Vagina (tissue), 2 donors: ENCODE measurements at places on chromosomes 7 and 10. TPM values are rescaled to one million over a fixed set of nuclear protein-coding genes. Genes with fewer than 3 reads are reported as not detected.

- DNase-seq, result no peak
Measured at GRCh38 chr10:111139567-111139966, 62.7 kb downstream of the ADRA2A start.

GRCh38 chr10:127887541-127888415 lies 5.0 kb downstream of the CLRN3 start:
- peak; percentile 82 for DNase-seq

The DENND2A gene
- 17.4 TPM for total RNA-seq

- DNase-seq, result no peak
Measured at GRCh38 chr10:79446758-79447084, 1.3 kb upstream of the ZCCHC24 start.

DNA sequence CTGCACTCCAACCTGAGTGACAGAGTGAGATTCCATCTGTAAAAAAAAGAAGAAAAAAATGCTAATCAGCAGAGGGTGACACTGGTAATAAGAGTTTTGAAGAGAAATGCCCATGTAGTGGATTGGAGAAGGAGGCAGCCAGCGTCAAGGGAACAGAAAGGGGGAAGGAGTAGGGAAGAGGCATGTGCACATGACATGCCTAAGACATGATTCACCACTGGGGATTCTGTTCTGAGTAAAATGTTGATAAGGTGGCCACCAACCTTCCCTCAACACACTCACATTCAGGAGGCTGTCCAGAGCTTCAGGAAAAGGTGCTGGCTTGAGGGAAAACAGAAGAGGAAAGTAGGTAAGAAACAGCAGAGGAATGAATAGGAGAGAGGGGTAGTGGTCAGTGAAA lies 39.9 kb downstream of the AKR1D1 start:
- DNase-seq, result no peak

The MMP21 gene
- total RNA-seq, result not detected

- no peak for DNase-seq
Measured at GRCh38 chr10:8066124-8066523, 11.6 kb downstream of the GATA3 start.

- no peak for DNase-seq
Measured at GRCh38 chr10:125979976-125980375, 83.6 kb downstream of the FANK1 start.

The LLCFC1 gene
- not detected for total RNA-seq

- no peak for DNase-seq
Measured at GRCh38 chr7:157679607-157680006, 342.8 kb downstream of the DNAJB6 start.

- DNase-seq, result no peak
Measured at GRCh38 chr7:129465080-129465479, 30.8 kb downstream of the STRIP2 start.

DNA sequence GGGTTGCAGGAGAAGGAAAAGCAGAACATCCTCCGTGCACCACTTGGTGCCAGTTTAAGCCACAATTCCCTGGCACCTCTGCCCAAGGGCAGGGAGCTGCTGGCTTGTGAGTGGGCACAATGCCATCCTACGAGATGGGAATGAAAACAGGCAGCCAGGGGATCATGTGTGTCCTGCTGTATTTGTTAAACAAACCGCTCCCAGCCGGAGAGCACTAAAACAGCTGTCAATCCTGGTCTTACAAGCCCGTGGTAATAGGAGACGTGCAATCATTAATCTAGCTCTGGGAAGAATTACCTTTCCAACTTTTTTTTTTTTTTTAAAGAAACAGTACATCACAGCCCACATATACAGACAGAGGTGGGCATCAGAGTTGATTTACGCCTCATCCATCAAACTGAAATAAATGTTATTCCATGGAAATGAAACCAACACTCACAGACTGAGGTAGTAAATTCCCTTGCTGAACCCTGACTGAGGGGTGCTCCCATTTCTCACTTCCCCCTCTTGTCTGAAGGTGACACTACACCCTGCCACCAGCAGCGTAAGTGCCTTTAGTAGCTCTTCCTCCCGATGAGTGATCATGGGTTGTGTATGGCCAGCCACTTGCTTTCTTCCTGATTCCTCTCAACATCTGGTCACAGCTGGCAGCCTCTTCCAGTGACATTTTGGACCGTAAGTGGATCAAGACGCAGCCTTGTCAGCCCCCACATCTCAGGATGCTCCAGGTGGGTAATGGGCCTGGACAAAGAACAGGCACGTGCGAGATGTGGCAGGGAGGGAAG lies 143.8 kb downstream of the TEX36 start:
- DNase-seq, result no peak

The PRPS1L1 gene
- not detected for total RNA-seq

The AGR3 gene
- total RNA-seq, result not detected

The PIK3CG gene
- total RNA-seq, result 4.4 TPM

DNA sequence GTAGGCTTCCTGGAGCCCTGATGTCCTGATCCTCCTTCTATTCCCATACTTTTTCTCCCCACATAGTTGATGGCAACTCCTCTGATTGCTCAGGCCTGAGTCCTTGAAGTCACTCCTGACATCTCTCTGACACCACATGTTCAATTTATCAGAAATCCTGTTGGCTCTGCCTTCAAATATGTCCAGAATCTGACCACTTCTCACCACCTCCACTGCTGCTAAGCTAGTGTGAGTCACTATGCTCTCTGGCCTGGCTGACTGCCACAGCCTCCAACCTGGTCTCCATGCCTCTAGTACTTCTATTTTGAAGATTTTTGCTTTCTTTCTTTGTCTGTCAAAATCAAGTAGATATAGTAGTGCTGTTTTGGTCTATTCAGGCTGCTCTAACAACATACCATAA lies 53.0 kb downstream of the TMEM229A start:
- DNase-seq, result no peak

DNA sequence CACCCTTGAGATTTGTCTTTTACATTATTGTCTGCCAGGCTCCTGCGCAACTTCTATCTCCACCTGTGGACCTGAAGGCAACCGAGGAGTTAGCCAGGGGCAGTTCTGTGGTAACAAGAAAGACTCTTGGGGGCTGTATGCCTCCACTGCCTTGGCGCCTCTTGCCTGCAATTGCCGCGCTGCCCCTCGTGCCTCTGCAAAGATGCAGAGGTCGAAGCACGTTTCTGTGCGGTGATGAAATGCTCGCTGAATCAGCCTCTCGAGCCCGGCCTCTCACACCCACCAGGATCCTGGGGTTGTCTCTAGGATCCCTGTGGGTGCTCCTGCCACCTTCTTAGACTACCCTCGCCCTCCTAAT lies 486 bp upstream of the LHFPL3 start:
- DNase-seq, result no peak

The GPR15LG gene
- 98.0 TPM for total RNA-seq

DNA sequence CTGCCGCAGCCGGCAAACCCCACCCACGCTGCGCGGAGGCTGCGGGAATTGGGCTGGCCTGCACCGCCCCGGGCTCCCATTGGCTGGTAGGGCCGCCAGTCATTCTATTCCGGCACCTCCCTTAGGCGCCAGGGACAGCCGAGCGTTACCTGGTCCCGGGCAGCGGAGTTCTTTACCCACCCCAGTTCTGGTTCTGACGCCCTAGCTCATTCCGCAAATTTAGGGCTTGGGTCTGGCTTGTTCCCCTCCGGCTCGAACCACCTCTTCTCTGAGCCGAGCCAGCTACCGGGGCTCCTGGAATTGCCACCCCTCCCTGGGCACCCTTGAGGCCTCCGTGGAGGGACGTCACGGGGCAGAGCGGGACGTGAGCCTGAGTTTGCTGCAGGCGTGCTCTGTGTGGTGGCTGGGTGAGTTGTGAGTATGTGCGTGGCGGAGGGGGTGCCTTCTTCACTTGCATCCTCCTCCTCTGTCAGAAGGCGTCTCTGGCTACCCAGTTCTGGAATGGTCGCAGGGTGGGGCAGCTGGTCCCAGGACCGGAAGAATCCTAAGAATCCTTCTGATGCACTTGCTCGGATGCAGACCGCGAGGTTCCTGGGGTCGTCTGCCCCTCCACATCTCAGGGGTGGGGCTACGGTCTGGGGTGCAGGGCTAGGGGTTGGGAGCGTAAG lies at the start of the genes PDZD7 and SFXN3:
PDZD7 (minus strand) TSS at position 2 of the 668 bp plus-strand sequence. CDS start 910 bp downstream, outside the sequence.
SFXN3 (plus strand) TSS at position 107 of the 668 bp plus-strand sequence. CDS start 3,461 bp downstream, outside the sequence.
- no peak for DNase-seq

The ADRA2A gene
- total RNA-seq, result 14.2 TPM

- no peak for DNase-seq
Measured at GRCh38 chr7:25405736-25406135, 177.4 kb upstream of the NPVF start.

- DNase-seq, result no peak
Measured at GRCh38 chr10:21964983-21965665, 38.4 kb downstream of the DNAJC1 start.

The NPFFR1 gene
- total RNA-seq, result not detected

DNA sequence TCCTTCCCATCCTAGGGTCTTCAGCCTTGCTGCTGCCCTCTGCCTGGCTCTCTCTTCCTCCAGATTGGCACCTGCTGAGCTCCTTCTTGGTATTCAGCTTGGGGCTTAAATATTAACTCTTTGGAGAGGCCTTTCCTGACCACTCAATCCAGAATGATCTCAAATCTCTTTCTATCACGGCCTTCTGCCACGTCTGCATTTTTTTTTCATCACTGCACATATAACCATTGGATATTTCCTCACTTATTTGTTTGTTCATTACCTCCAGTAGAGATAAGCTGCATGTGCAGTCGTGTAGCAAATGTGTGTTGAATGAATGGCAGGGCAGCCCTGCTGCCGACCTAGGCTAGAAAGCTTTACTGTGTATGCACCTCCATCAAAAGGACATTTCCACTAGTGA lies 51.6 kb upstream of the MPP7 start:
- DNase-seq, result no peak

DNA sequence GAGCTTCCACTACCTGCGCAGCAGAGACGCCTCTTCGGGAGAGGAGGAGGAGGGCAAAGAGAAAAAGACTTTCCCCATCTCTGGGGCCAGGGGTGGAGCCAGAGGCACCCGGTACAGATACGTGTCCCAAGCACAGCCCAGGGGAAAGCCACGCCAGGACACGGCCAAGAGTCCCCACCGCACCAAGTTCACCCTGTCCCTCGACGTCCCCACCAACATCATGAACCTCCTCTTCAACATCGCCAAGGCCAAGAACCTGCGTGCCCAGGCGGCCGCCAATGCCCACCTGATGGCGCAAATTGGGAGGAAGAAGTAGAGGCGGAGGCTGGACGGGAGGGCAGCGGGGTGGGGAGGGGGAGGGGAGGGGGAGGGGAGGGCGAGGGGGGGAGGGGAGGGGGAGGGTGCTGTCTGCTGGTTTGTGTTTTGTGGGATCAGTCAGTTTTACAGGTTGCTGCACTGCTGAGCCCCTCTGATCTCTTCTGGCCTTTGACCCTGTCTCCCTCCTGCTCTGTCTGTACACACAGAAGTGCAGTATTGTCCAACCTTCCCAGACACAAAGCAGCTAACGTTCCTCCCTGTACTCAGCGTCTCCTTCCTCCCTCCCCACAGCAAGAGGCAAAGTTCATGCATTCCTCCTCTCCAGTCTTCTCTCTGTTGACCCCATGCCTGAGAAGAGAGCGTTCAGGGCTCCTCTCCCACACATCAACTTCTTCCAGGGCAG lies 9.3 kb downstream of the UCN3 start:
- no peak for DNase-seq

DNA sequence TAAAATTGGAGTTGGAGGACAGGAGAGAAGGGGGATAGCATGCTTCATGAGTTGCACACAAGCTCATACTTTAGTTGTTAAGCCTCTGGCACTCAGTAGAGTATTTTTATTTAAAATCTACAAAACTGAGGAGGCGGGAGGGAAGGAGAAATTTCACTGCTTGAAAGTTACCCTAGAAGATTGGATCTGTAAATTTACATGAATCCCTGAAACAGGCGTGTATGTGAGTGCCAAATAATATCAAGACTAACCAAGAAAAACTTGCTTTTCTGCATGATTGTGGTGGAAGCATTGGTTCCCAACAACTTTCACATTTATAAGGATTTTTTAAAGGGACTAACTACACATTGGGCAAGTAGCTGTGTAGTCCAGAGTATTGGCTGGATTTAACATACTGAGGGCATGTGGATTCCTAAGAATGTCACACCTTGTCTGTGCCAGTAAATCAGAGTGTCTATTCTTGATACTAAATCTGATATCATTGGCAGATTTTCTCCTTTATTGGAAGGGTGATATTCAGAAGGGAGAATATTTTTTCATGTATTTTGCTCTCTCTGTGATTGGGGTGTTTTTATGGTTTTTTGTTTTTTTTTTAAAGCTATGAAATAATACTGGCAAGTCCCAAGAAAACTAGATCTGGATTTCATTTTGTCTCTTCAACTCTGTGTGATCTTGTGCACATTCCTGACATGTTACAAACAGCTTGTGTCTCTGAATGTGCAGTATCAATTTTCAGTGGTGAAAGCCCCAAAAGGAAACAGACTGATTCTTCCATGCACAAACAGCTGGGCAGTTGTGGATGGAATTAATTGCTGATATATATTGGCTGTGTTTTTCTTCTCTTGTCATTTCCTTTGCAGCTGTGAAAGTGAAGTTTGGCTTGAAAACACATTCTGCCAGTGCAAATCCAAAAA lies 67.2 kb downstream of the ADD3 start:
- no peak for DNase-seq

The OTUD1 gene
- total RNA-seq, result 8.1 TPM

DNA sequence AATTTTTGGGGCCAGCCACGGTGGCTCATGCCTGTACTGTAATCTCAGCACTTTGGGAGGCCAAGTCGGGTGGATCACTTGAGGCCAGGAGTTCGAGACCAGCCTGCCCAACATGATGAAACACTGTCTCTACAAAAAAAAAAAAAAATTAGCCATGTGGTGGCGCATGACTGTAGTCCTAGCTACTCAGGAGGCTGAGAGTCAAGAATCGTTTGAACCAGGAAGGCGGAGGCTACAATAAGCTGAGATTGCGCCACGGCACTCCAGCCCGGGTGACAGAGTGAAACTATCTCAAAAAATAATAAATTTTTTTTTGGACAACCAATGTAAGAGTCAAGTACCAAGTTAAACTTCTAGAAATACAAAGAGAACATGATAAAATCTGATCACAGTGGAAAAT lies 164.6 kb downstream of the AVL9 start:
- no peak for DNase-seq

The CYP2W1 gene
- total RNA-seq, result 2.0 TPM

DNA sequence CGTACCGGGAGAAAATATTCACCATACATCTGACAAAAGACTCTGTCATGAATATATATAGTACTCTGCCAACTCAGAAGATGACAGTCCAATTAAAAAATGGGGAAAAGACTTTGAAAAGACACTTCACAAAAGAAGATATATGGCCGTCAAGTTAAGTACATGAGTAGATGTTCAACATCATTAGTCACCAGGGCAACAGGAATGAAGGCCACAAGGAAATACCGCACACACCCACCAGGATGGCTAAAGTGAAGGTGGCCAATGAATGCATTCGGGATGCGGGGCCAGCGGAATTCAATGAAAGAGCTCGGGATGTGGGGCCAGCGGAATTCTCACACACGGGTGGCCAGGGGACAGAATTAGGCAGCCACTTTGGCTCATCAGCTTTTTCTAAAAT lies 42.2 kb downstream of the MAD1L1 start:
- no peak for DNase-seq

The CXCL12 gene
- 112 TPM for total RNA-seq
